ENCODE measurements at places on chromosomes 13 and 19. TPM values are rescaled to one million over a fixed set of nuclear protein-coding genes. Genes with fewer than 3 reads are reported as not detected.

ZNF837 gene
- 1.7 TPM for total RNA-seq

SGCG gene
- total RNA-seq = not detected

PSG3 gene
- total RNA-seq = 0.17 TPM

IFNL1 gene
- total RNA-seq = not detected

NUMBL gene
- total RNA-seq = 52.9 TPM

Data from A549 treated with CpdA at 1 μM for 4 hours (cell line).